ENCODE measurements at places on chromosomes 13 and 19.

DNA sequence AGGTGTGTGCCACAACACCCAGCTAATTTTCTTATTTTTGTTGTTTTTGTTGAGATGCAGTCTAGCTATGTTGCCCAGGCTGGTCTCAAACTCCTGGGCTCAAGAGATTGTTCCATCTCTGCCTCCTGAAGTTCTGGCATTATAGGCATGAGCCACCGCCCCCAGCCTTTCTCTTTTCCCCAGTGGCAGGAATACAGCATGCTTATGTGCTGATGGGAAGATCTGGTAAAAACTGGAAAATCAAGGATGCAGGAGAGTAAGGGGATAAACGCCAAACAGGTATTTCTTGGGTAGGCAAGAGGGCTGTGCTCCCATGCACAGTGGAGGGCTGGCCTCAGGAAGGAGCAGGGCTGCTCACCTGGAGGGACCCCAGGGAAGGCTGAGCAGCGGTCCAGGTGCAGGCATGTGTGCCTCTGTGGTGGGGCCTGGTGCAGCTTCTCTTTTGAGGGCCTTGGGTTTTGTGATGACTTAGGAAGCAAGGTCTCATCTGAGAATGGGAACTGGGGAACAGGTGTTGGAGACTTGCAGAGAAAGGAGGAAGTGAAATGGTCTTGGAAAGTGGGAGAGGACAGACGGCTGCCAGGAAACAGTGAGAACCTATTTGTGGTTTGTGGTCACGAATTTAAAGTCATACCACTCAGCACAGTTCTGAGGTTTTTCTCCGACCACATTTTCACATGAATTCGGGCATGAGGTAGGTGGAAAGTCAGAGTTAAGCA, 106.5 kb downstream of the TEX26 start:
- no peak for DNase-seq

DNA sequence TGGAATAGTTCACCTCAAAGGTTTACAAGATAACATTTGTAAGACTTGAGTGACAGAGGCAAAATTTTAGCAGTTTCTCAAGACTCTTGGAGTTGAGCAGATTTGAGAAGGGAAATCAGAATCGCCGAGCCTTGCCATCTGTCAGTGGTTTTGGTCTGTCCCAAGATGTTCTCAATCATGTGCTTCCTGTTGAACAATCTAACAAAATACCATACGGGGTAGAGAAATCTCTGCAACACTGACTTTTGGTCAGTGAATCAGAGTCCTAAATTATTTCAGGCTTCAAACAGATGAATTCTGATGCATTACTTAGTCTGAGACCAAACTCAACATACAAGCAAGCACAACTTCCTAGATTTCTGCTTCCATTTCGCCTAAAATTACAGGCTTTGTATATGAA, 3.8 kb downstream of the KCTD12 start:
- DNase-seq: no peak

- DNase-seq: no peak
Measured at GRCh38 chr19:40213251-40213829, 4.8 kb downstream of the TTC9B start.

DNA sequence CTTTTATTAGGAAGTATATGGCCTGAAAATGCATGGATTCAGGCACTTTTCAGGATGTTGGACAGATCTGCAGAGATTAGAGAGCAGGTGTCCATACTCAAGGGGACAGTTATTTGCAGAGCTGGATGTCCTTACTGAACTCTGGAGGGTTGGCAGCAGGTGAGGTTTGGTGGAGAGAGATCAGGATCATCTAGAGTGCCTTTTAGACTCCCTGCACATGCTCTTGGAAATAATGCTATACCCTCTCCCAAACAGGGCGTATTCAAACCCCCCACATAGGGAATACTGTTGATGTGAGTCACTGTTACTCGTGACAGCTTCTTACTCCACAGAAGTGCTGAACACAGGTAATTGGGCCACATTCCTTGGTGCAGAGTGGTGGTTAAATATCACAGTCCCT, 725.7 kb upstream of the SGCG start:
- DNase-seq: no peak

DNA sequence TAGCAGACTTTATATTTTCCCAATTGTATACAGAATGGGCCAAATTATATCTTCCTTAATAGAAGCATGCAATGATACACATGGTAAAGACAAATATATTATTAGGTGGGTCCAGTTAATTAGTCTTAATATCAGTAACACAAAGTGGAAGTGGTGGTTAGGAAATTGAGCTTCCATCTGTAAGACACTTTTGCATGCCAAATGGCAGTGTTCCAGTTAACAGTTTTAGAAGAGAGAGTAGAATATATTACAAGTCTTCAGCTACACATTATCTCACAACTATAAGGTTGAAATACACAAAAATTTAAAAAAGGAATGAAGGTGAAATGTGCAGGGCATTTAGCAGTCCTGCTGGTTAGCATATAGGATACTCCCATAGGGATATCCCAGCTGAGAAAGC, 536.5 kb downstream of the PCDH9 start:
- DNase-seq: no peak

DNA sequence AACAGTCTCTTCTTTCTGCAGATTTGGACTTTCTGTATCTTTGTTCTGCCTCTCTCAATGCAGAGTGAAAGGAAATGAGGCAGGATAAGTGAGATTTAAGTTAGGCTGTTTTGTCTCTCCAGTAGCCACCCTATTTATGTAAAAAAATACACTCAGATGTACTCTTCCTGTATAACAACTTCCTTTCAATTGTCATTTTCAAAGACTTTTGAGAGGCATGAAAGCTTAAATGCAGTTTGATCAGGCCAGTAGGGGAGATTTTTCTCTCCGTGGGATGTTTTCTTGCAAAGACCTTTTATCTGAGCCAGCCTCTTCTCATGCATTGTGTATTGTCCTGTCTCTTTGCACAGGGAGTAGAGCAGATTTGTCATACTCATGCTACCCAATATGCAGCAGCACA, 166.8 kb downstream of the SLITRK5 start:
- DNase-seq: no peak

DNA sequence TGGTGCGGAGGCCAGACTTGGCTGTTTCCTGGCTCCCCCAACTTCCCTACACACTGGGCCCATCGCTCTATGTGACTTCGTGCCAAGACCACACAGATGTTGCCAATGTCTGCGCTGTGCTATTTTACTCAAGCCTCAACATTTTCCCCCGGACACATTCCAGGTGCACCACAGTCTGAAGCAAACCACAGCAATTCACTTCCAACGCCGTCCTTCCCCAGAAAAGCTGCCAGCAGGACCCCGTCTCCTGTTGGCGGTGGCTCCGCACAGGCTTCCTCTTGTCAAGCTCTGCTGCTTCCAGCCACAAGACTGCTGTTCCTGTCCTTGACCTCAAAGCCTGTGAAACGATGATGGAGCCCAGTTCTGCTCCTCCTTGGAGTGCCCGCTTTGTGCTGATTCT, 100.7 kb downstream of the CRYL1 start:
- DNase-seq: no peak

DNA sequence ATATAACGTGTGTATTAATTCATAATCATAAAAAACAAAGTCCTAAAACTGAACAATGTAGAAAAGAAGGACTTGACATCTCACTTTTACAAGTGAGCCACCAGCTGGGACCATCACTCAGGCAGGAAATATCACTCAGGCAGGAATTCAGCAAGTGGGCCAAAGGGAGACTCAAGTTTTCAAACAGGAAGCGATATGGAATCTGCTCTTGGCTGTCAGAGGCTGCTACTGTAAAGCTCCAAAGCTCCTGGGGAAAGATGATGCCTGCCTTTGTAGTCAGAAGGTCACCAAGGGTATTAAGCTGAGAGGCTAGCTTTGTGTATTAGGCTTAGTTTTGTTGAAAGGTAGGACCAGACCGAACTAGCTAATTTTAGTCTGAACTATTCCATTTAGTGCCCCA, 5.5 kb upstream of the AKAP11 start:
- DNase-seq: no peak

DNA sequence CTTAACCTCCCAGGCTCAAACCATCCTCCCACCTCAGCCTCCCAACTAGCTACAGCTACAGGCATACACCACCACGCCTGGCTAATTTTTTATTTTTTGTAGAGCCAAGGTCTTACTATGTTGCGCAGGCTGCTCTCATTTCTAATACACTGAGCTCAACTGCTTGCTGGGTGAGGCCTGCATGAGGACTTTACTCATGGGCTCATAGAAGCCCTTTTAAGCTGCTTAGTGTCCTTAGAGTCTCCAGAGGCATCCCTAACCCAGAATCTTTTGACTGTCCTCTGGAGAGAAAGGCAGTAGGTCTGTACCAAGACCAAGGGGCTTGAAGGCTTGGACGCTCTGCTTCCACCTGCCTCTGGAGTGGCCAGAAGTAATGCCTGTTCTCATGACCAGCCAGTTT, 141.6 kb downstream of the TM9SF2 start:
- DNase-seq: no peak

- DNase-seq: no peak
Measured at GRCh38 chr13:40673414-40673813, 7.0 kb upstream of the FOXO1 start.

DNA sequence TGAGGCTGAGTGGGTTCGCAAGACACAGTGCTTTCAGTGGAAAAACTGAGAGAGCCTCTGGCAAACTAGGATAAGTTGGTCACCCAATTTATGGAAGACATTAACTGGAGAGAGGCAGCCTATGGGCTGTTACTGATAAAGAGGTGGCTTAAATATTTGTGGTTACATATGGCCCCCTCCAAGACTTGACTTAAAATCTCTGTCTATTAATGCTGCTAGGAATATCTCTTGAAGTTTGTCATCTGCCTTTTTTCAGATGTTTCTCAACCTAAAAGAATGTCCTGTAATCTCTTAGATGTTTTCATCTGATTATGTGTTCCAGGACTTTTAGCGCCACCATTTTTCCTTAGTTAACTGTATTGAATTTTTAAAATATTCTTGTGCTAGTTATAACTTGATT, 54.6 kb downstream of the NAA16 start:
- no peak for DNase-seq
